ENCODE measurements at places on chromosomes 1 and 21. TPM values are rescaled to one million over a fixed set of nuclear protein-coding genes. Genes with fewer than 3 reads are reported as not detected.

- DNase-seq: no peak
Measured at GRCh38 chr1:173009597-173009996, 41.1 kb downstream of the TNFSF18 start.

DNA sequence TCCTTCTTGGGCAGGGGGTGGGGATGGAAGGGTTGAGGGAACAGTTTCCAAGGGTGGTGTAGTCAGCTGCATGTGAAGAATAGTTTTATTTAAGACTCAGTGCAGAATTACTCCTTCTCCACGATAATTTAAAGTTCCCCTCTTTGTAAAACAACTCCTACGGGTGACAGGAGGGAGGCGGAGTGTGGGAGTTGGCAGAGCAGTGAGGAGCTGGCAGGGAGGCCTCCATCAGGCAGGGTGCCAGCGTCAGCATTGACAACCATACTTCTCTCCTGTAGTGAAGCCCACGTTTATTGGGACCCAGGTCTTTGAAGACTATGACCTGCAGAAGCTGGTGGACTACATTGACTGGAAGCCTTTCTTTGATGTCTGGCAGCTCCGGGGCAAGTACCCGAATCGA lies 93.8 kb downstream of the MTR start:
- DNase-seq: no peak

Gene DENND2D
- polyA plus RNA-seq: 48.0 TPM

Gene PTCH2
- 0.56 TPM for polyA plus RNA-seq

Measured in B cell (primary cell).